ENCODE measurements at places on chromosomes 12 and 14. TPM values are rescaled to one million over a fixed set of nuclear protein-coding genes. Genes with fewer than 3 reads are reported as not detected.
A peak's percentile ranks its signal among the peaks of the same experiment; 100 is the strongest.

GRCh38 chr12:62934799-62935674 lies at the start of gene PPM1H:
TSS of gene PPM1H (minus strand) at chr12:62935150. CDS start at chr12:62934736, 414 bp downstream.
- DNase-seq = peak; percentile 41

DNA sequence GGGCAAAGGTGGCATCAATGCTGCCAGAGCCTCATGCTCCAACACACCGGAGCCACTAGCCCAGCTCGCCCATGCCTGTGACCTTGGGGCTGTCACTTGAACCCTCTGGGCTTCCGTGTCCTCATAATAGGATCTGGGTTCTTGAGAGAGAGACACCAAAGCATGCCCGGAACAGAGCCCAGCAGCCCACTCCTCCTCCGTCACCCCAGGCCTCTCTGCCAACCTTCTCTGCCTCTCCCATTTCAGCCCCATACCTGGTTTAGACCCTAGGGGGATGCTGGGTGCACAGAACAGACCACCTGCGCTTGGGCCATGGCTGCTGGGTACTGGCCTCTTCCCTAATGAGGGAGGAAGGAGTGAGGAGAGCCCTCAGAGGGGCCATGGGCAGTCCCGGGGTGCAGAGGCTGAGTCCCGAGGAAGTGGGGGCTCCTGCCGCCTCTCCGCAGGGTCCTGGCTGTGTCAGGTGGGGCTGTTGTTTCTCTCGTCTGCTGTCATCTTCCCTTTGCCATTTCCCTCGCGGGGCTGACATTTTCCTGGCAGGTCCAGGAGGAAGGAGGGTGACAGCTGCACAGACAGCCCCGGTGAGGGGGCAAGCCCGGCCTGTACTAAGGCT lies 172.4 kb upstream of the RTL1 start:
- no peak for DNase-seq

DNA sequence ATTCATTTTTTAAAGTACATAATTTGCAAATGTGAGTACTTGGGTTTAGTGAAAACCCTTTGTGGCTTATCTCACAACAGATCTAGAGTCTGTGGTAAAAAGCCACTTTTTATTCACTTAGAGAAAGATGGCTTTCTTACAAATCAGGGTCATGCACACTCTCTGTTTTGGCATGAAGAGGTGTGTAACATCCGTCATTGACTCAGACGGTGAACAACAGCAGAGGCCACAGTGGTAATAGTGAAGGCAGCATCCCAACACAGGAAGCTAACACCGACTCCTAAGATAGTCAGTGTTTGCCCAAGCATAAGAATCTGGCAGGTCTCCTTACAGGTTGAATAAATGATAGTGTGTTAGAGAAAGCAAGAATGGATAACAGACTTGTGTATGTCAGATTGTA lies 593.0 kb downstream of the SOX5 start:
- DNase-seq = no peak

- DNase-seq = no peak
Observed at GRCh38 chr14:83611906-83612390, 1918.0 kb upstream of the FLRT2 start.

DNA sequence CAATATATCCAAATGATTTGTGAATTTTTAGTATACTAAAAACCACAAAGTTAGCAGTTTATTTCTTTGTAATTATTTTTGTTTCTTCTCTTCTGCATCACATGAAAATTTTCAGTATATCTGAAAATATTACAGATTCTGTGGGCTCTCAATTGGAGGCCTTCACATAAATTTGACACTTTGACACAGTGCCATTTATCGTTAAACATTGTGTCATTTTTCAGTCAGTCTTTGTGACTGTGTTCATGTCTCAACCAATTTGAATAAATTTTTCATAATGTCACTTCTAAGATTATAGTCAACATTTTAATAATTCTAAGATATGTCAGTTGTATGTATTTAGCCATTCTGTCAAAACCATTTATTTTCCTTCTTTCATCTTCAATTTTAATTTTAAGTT lies 1303.0 kb downstream of the LRFN5 start:
- no peak for DNase-seq

DNA sequence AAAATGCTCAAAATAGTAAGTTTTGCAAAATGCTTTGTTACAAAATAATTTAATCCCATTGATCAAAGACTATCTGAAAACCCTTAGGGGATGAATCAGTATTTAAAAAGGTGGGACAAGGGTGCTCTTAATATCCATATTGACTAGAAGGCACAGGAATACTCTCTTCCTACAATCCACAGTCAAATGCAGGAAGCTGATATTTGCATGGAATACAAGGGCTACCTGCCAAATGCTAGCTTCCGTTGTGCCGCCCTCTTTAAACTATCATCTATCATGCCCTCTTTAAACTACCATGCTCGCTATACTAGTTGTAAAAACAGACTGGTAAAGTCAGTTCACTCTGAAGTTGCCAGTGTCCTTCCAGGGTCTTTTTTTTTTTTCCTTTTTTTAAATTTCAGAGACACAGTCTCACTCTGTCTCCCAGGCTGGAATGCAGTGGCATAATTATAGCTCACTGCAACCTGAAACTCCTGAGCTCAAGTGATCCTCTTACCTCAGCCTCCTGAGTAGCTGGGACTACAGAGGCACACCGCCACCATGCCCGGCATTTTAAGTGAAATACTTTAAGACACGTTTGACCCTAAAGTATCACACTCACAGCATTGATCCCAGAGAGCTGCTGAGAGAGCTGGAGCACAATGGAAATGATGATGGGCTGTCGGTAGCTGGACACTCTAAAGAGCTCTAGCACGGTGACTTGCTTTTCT lies 6.7 kb downstream of the SLC2A3 start:
- DNase-seq = no peak

DNA sequence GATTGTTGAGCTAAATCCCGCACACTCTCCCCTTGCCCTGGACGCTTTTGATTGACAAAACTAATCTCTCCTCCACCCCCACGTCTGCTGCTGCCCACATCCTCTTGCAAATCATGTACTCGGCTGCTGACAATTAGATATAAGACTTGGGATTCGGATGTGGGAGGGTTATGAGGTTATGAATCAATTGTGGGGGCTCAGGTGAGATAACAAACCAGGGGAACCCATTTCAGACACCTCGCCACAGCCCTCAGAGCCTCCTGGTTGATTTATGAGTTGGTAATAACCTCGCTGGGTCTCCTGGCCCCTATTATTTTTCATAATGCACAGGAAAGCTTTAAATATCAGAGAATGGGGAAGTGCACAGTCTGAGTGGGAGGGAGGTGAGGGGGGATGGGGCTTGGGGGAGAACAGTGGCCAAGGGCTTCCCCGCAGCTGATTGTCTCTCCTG lies 449.9 kb downstream of the DPF3 start:
- peak; percentile 86 for DNase-seq

DNA sequence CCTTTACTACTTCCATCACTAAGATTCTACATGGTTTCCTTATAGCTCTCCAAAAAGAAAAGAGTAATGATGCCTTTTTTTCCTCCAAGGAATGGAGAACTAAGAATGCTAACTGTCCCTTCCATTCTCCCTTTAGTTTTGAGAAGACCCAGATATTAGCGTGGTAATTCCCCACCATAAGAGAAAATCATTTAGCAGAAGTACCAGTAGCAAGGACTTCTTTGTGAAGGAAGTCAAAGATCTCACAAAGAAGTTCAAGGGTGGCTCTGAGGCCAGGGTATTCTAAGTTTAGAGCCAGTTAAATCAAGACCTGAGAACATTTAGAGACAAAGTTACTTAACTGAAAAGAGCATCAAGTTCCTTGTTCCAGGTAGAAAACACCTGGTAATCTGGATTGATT lies 7.3 kb downstream of the USP15 start:
- no peak for DNase-seq

- peak; percentile 71 for DNase-seq
Observed at GRCh38 chr12:57110104-57111030, 795 bp downstream of the STAT6 start.

DNA sequence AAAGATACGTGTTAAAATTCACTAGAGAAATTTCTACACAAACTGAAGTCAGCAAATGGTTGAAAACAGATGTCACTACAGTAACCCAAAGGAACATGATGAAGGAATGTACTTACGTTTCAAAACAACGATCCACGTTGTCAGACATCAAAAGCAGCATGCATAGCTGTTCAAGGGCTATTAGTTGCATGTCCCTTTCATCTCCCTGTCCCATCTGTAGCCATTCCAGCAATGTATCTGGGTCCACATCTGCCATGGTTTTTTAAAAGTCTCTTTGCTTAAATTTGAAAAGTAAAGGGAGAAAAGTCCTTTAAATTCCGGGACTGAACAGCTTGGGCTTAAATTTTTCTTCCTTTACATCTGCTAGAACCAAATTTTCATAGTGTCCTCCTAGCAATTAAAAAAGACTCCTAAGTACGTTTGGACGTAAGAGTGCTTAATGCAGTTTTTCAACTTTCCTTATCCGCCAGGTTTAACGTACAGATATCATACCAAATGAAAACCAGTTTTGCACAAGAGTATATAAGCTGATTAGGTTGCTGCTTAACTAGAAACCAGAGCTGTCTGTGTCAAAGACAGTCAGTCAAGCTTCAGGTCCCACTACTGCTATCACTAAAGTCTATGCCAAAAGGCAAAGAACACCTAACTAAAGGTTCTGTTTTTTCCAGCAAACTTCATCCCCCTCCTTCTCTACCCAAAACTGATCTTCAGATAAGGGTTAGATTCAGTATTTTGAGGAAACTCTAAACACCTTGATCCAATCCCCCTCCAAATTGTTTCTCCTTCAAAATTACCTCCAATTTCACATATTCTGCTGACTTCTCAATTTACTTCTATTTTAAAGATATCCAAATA lies 1.7 kb downstream of the HECTD1 start:
- DNase-seq = no peak

GRCh38 chr14:105065280-105066228 lies at the start of gene GPR132:
TSS of gene GPR132 (minus strand) at chr14:105065430. CDS start at chr14:105055420, 10,010 bp downstream.
- peak; percentile 94 for DNase-seq

SNX6 gene
- total RNA-seq = 88.7 TPM

HOXC12 gene
- not detected for total RNA-seq

MVK gene
- 16.2 TPM for total RNA-seq

TAC3 gene
- total RNA-seq = not detected

KRT74 gene
- total RNA-seq = not detected

COCH gene
- total RNA-seq = not detected

Data from CD4-positive, CD25-positive, alpha-beta regulatory T cell (primary cell).